ENCODE measurements at places on chromosomes 3 and 15.
A peak's percentile ranks its signal among the peaks of the same experiment; 100 is the strongest.

GRCh38 chr3:158539414-158540014, 31.5 kb upstream of the MLF1 start:
- peak; percentile 38 for DNase-seq

DNA sequence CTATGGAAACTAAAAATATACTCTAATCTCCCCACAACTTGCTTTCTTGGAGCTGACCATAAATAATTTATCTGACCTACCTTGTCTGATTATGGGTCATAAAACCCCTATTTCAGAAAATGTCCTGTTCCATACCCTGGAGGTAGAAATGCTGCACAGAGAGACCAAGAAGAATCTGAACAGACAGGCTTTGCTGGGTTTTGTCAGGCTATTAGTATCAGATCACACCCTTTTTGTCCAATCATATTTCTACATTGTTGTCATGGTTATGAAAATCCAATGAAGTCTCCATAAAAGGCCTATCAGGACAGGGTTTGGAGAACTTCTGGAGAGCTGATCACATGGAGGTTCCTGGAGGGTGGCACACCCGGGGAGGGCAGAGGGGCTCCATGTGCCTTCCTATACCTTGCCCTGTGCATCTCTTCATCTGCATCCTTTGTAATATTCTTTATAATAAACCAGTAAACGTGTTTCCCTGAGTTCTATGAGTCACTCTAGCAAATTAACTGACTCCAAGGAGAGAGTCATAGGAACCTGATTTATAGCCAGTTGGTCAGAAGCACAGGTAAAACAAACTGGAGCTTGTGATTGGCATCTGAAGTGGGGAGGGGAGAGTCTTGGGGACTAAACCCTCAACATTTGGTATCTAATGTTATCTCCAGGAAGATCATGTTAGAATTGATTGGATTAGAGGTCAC, 58.1 kb downstream of the NGLY1 start:
- no peak for DNase-seq

- no peak for DNase-seq
Measured at GRCh38 chr3:56921573-56922453, 120.1 kb upstream of the ARHGEF3 start.

DNA sequence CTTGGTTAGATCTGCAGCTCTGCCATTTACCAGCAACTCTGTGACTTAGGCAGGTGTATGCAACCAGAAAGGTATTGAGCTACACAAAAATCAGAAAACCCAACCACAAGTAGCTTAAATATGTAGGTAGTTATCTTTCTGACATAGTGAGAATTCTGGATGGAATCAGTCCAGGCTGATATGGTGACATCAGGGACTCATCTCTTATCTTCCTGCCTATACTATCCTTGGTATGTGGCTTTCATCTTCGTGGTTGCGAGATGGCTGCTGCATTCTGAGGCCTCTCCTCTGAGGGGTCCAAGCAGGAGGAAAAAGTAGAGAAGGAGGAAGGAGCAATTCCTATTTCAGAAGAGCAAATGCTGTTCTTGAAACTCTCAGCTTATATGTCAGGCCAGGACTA, 40.0 kb downstream of the CTDSPL start:
- no peak for DNase-seq

DNA sequence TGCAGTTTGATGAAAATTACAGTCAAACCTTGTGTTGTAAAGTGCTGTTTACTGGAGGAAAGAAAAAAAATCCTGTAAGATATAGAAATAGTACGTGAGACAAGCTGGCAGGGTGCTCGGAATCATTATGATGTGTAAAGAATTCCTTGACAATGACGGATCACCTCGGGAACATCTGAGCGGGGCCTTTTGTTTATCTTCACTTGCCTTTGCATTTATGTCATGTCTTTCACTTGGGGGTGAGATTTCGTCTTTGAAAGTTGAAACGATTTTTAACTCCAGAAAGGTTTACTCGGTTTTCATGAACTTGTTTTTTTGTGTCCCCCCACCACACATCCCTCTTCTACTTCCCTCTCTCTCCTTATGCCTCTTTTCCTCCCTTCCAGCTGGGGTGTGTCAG, 128.3 kb upstream of the VEPH1 start:
- no peak for DNase-seq

GRCh38 chr3:122668930-122669730, 11.5 kb upstream of the PARP14 start:
- no peak for DNase-seq

Data from LNCaP clone FGC (cell line).